Stimulated activated CD4-positive, alpha-beta T cell treated with anti-CD3 and anti-CD28 coated beads, Interleukin-12 subunit alpha, Interleukin-12 subunit beta, amount 100 ng/mL, for 24 hours (primary cell): ENCODE measurements at places on chromosomes 7 and 10.

- no peak for DNase-seq
Measured at GRCh38 chr10:31774928-31775650, 153.5 kb downstream of the ARHGAP12 start.

DNA sequence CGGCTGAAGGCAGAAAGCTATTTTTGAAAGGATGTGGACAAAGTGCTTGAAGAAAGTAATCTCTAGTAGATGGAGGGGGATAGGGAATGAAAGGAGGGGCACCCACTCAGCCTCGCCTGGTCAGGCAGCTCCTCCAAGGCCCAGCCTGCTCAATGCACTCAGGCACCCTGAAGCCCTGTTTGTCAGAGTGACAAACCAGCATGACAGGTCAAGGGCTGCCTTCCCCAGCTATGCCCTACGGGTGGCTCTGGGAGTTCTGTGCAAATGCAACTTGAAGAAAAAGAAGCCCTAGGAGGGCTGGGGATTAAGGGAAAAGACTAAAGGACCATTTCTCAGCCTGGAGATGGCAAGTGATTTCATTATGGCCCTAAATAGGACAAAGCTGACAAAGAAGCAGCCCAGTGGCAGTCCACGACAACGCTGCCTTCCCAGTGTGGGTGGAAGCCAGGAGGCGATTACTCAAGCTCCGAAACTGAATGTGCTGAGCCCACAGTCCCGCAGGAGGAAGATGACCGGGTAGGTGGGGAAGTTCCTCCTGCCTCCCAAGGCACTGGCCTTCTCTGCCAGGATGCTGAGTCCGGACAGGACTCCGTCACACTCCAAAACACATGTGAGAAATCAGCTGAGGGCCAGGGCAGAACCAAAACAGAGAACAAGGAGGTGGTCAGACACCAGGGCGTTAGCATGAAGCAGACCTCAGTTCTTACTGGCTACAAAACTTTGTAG lies 16.3 kb downstream of the LIPA start:
- no peak for DNase-seq

DNA sequence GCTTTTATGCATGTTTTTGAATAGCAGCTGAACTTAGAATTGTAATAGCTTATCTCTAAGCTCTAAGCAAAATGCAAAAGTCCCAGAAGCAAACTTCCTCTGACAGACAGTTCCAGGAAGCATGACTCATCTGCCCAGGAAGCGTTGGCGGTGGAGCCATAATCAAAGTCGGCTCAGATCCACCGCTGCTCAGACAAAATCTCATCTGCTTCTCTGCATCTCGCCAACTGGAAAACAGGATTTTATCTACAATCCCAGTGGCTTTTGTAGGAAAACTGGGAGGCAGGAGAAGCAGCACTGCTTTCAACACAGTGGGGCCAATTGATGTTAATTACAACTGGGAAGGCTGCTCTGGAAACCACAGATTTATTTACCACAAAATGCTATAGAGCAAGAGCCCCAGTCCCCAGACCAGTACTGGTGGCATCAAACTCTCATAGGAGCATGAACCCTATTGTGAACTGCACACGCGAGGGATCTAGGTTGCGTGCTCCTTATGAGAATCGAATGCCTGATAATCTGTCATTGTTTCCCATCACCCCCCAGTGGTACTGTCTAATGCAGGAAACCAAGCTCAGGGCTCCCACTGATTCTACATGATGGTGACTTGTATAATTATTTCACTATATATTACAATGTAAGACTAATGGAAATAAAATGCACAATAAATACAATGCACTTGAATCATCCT lies 99.9 kb downstream of the CUBN start:
- DNase-seq: peak; percentile 80

- no peak for DNase-seq
Measured at GRCh38 chr7:45235905-45236304, 78.3 kb downstream of the RAMP3 start.
